Stimulated activated CD4-positive, alpha-beta T cell treated with anti-CD3 and anti-CD28 coated beads, TNF-alpha, amount 100 ng/mL, for 1 hour (primary cell): ENCODE measurements at places on chromosomes 12 and 14.

- no peak for DNase-seq
Measured at GRCh38 chr12:58313091-58313855, 371.9 kb downstream of the ATP23 start.

DNA sequence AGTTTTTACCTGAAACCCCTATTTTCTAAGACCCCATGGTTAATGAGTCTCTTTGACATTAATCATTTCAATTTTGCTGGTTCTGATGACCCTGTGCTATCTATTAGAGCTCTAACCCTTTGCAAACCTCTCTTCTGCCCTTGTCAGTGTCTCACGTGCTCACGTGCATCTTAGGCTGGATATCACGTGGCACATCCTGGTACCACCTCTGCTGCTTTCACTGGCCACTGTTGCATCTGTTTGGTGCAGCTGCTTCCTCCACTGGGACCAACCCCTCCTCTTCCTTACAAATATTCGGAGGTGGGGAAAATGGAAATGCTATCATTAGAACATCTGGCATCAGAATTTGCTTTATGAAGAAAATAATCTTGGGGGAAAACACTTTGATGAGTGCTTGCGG is 119.6 kb downstream of the CRADD start:
- no peak for DNase-seq

- no peak for DNase-seq
Measured at GRCh38 chr12:79678306-79678705, 12.5 kb downstream of the PAWR start.

GRCh38 chr14:68661226-68662225 is 131.3 kb downstream of the ZFP36L1 start:
- no peak for DNase-seq

- DNase-seq = no peak
Measured at GRCh38 chr14:82055515-82056115, 522.0 kb upstream of the SEL1L start.

DNA sequence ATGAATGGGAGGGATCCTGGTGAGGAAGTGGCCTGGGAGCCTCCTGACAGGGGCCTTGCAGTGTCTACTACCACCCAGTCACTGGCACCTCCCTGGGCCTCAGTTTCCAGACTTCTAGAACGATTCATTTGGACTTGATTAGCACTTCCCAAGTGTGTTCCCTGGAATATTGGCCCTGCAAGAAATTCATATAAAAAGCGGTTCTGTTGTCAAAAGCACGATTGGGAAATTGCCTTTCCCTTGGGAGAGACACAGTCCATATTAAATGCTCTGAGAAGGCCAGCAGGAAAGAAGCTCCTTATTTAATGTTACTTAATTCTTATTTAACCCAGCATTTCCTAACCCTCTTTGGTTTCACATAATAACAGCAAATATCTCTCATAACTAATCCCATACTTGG is 61.9 kb downstream of the DRAM1 start:
- no peak for DNase-seq

DNA sequence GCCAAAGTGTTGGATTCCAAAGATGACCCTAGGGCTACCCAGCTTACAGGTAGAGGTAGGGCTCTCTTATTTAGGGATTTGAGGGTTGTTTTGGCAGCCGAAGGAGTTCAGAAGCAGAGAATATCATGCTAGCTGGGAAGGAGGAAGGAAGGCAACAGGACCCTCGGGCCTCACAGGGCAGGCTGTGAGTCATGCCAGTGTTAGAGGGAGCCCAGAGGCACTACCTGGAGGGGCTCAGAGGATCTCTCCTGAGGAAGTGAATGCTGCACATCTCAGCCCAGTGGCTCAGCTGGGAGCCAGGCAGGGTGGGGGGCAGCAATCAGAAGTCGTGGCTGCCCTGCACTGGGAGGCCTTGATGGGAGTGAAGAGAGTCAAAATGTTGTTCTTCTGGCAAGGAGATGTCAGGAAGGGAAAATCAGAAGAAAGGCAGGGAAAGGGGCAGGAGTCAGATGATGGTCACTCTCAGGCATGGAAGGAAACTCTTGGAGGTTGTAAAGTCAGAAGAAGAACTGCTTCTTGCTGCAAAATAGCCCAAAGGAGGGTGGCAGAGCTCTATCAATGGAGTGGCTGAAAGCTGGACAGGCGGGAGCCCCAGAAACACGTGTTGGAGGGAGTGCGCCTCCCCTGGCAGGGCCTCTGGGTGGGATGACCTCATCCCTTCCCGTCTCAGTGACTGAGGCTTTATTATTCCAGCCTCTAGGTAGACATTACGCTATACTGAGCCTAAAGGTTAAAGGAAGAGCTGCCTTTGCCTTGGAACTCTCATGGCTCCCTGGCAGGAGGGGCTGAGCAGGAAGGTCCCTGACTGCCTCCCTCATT is 141.3 kb downstream of the SMOC1 start:
- DNase-seq = no peak

DNA sequence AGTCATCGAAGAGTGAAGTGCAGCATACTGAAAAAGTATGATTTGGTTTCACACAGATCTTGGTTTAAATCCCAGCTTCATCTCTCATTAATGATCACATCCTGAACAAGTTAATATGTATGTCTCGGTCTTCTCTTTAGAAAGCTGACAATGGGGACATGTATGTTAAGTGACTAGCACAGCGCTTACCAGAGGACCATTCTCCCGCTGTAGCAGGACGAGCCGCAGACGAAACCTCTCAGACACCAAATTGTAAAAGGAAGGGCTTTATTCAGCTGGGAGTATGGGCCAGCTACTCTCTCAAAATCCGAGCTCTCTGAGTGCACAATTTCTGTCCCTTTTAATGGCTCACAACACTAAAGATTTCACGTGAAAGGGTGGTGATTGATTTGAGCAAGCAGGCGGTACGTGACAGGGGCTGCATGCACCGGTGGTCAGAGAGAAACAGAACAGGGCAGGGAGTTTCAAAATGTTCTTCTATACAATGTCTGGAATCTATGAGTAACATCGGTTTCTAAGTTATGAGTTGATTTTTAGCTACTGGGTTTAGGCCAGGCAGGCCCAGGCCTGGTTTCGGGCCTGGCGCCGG is 682.4 kb downstream of the DIO2 start:
- no peak for DNase-seq

GRCh38 chr12:7161811-7162210 is 27.7 kb upstream of the PEX5 start:
- no peak for DNase-seq

GRCh38 chr14:31828946-31829868 is 247.9 kb upstream of the ARHGAP5 start:
- DNase-seq = no peak

DNA sequence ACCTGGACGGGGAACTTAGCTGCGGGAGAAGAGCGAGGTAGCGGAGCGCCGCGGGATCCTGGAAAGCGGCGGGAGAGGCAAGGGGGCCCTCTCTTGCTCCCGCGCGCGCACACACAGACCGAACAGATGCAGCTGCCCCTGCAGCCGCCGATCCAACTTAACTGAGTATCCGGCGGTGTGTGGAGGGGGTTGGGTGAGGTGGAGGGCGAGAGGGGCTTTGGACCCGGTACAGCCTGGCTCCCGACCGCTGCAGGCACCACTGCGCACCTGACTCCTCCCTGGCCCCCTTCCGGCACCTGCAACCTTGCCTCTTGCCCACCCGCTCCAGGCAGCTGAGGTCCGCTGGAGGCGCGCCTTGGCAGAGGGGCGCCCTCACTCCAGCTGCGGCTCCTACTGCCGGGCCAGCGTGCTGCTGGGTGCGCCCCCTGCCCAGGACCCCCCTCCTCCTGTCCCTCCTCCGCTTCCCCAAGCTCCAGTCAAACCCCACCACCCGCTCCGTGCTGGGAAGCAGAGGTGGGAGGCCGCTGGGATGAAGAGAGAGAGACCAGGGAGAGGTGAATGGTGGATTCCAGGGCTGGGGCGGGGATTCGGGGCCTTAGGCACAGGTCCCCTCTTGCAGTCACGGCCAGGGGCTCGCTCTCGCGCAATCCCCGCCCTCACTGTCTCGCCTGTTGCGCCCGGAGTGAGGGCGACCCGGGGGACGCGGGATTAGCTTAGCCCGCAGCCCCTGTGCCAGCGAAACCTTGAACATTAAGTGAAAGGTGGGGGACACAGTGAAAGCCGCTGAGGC is 2.6 kb downstream of the DIO3 start:
- no peak for DNase-seq

DNA sequence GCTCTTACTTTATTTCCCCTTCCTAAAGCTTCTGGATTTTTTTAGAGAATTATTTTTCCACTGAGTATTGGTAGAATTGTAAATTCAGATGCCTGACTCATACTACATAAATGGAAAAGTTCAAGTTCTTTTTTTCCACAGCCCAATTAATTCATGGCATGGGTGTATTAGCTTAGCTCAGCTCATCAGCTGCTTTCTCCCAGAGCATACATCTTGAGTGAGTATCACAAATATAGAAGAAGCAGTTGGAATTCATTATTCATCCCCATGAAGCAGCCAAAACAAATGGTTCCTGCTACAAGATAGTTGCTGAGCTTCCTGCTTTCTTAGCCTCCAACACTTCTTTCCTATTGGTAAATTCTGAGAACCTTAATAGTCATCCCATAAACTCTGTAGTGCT is 105.1 kb downstream of the C12orf50 start:
- no peak for DNase-seq

DNA sequence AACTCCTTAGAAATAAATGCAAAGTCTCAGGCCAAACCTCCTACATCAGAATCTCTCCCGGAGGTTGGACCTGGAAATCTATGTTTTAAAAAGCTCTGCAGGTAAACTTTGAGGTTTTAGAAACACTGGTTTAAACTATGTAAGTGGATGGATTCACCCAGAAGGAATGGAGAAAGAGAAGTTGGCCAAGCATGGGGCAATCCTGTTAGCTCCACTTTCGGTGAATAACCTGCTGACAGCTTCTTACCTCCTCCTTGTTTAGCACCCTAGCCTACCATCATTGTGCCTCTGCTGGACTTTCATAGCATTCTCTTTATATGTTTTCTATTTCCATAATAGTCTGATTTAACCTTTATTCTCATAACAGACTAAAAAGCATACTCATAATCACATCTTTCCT is 3.0 kb upstream of the ARHGDIB start:
- DNase-seq = no peak

DNA sequence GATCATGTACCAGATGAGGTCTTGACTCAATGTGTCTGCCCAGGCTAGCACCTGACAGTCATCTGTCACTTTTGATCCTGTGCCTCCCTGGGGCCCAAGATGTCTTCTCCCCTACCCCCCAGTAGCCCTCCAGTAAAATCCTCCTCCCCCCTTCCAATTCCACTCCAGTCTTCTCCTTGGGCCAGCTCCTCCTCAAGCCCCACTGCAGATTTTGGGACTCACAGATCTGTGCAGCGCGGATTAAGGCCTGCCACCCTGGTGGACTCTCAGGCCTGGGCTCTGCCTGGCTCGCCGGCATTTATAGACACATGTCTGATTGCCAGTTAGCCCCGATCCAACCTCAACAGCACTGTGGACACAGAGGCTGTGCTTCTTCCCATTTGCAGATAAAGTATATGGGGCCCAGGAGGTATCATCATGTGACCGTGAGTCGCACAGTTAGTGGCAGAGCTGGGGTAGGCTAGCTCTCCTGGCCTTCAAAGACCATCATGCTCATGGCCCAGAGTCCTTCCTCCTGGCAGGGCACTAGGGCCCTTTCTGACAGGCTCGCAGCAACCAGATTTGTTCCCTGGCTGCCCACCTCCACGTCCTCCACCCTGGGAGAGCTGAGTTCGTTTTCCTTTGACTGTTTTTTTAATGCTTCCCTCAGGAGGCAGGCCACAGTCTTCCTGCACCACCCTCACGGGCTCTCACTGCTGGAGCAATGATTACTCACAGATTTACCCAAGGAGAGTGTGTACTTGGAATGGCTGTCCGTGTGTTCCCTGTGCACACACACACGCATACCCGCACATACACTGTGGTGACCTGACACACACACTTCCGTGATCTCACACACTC is 98.3 kb upstream of the DIO3 start:
- no peak for DNase-seq

DNA sequence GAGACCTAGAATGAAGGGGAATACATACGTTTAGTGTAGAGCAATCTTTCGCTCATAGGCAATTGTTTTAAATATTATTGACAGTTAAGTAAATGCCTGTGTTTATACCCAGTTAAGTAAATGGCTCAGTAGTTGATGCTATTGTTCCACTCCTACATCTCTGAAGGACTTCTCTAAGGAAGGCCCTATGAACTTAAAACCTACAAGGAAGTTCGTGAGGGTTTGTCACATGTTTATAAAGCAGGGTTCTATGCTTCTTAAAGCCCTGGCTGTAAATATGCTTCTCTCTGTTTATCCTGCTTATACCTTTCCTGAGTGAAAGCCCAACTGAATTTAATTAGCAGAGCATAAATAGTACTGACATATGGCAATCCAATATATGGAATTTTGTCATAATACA is 282.1 kb upstream of the NPAS3 start:
- DNase-seq = no peak

DNA sequence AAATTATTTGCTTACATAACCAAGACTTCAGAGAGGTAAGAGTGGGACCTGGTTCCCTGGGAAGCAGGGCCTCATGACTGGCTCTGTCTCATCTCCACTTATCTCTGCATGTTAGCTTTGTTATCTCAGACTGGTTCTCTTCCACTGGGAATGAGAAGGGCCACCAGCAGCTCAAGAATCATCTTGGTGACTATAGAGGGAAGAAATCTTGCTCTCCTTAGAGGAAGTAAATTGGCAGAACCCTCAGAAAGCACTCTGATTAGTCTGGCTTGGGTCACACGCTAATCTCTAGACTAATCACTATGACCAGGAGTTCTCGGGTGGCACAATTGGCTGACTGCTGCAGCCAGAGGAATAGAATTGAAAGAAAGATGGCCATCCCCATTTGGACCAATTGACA is 110.8 kb upstream of the KRAS start:
- DNase-seq = no peak

- no peak for DNase-seq
Measured at GRCh38 chr12:116677202-116677661, 60.6 kb downstream of the SPRING1 start.

GRCh38 chr12:59164991-59165718 is 244.9 kb upstream of the LRIG3 start:
- no peak for DNase-seq

- DNase-seq = peak; percentile 5
Measured at GRCh38 chr12:13534645-13535398, 338.3 kb downstream of the EMP1 start.

GRCh38 chr14:93137864-93138263 is 22.1 kb upstream of the ITPK1 start:
- DNase-seq = no peak

GRCh38 chr12:123142921-123143735 is 7.8 kb downstream of the PITPNM2 start:
- DNase-seq = no peak

GRCh38 chr14:81200054-81200453 is 20.7 kb downstream of the GTF2A1 start:
- no peak for DNase-seq

GRCh38 chr12:21697904-21698630 is 40.4 kb upstream of the LDHB start:
- no peak for DNase-seq

DNA sequence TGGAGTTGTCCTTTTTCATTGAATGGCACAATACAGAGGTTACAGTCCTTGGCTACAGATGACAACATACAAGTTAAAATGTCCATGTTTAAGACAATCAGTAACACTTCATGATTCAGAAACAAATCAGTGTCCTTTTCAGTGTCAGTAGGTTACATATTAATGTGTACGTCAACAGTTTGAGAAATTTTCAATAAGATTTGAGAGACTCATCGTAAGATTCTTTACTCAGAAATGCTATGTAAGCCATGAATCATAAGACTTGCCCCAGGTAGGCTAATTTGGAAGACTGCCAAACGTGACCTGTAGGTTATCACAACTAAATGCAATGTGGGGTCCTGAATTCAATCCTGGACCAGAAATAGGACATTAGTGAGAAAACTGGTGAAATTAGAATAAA is 3.5 kb downstream of the RDH12 start:
- no peak for DNase-seq
